ENCODE measurements at places on chromosomes 16 and 17. TPM values are rescaled to one million over a fixed set of nuclear protein-coding genes. Genes with fewer than 3 reads are reported as not detected.

Gene LLGL2
- total RNA-seq: 122 TPM

Gene MMD
- 10.9 TPM for total RNA-seq

DNA sequence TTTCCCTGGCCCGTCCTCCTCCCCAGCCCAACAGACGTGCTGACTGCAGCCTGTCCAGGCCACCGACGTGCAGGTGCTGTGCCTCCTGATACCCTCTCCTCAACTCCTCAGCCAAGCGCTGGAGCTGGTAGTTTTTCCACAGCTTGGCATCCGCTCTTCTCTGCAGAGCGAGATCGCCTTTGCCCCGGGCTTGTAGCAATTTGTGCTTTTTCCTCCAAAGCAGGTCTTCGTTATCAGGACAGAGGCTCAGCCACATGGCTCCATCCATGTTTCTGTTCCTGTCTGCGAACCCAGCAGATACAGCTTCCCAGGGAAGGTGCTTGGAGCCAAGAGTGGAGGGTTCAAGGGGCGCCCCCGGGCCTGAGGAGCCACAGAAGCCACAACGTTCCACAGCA is 10.9 kb downstream of the CEP295NL start:
- DNase-seq: no peak

Gene PPL
- 18.8 TPM for total RNA-seq

DNA sequence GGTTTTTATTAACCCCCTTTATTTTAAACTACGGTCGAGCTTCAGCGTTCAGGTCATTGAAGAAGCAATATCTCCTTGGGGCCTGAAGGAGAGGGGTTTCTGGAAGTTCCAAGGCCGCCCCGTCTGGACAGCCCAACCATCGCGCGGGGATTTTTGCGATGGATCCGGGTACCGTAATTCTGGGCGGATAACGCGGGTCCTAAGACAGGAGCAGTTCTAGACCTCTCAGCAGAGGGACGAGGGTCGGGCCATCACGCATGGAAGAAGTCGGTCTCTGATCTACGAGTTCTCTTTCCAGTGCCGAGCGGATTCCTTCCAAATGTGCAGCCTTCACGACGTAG is 3.6 kb downstream of the BORCS6 start:
- no peak for DNase-seq

GRCh38 chr17:14794961-14795360 is 470.2 kb downstream of the PMP22 start:
- no peak for DNase-seq

GRCh38 chr16:88939245-88939971 is 37.6 kb downstream of the CBFA2T3 start:
- DNase-seq: no peak

- peak; percentile 16 for DNase-seq
Observed at GRCh38 chr16:14405611-14406537, 224.2 kb downstream of the PARN start.

DNA sequence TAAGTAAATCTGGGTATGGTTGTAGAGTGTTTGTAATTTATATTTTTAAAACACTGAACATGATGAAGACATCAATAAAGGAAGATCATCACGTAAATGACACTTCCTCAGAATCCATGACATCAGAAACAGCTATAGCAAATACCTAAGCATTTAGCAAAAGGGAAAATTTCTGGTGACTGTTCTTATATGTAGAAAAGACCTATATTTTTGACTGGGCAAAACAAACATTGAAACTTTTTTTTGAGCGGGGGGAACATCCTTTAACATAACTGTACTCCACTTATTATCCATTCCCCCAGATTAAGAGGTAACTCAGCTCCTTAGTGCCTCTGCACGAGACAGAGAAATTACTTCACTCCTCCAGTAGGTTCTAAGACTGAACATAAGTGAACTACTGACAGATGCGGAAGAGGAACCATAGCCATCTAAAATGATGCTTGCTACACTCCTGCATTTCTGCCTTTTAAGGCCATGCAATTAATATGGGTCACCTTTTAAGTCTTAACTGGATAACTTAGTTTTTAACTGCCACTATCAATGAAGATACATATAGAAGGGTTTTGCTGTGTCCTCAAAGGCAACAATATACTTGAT is 9.4 kb downstream of the CRYBA1 start:
- DNase-seq: no peak

- no peak for DNase-seq
Observed at GRCh38 chr17:74951680-74952421, 16.2 kb downstream of the OTOP3 start.

- no peak for DNase-seq
Observed at GRCh38 chr16:75204410-75204758, 2.6 kb downstream of the CTRB2 start.

Gene LAT
- total RNA-seq: 0.29 TPM

GRCh38 chr17:64750891-64751677 is 89.0 kb upstream of the SMURF2 start:
- DNase-seq: no peak

Gene CCL18
- total RNA-seq: not detected

DNA sequence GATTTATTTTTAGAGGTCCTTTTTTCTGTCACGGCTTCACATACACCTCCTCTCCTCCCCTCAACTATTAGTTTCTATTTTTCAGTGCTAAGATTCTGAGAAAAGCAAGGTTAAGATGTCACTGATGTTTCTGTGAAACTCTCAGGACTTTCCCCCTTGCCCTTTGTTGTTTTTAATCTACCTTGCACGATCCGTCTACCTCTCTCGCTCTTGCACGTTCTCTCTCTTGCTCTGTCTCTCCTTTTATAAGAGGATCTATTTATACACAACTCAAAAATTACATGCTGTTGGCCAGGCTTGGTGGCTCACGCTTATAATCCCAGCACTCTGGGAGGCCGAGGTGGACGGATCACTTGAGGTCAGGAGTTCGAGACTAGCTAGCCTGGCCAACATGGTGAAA is 43.6 kb downstream of the RPA1 start:
- no peak for DNase-seq

GRCh38 chr17:74671031-74671771 is 41.5 kb downstream of the CD300LF start:
- DNase-seq: peak; percentile 63

Gene MYH11
- total RNA-seq: not detected

Gene GCGR
- not detected for total RNA-seq

DNA sequence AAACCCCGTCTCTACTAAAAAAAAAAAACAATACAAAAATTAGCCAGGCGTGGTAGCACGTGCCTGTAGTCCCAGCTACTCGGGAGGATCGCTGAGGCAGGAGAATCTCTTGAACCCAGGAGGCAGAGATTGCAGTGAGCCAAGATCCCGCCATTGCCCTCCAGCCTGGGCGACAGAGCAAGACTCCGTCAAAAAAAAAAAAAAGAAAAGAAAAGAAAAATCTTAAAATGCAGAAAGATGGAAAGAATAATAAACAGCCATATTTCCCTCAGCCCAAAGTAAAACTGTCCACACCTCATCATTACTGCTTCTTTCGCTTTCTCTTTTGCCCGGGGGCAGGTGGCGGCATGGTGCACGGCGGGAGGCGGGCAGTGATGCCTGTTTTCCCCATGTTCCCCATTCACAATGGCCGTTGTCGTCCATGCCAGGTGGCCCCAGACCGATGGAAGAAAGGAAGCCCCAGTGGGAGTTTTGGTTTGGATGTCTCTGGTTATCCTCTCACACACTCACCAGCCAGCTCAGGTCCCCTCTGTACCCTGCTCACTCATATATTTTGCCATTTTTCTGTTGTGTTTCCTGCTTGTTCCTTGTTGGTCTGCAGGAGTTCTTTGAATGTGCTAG is 37.0 kb upstream of the PEMT start:
- DNase-seq: no peak

DNA sequence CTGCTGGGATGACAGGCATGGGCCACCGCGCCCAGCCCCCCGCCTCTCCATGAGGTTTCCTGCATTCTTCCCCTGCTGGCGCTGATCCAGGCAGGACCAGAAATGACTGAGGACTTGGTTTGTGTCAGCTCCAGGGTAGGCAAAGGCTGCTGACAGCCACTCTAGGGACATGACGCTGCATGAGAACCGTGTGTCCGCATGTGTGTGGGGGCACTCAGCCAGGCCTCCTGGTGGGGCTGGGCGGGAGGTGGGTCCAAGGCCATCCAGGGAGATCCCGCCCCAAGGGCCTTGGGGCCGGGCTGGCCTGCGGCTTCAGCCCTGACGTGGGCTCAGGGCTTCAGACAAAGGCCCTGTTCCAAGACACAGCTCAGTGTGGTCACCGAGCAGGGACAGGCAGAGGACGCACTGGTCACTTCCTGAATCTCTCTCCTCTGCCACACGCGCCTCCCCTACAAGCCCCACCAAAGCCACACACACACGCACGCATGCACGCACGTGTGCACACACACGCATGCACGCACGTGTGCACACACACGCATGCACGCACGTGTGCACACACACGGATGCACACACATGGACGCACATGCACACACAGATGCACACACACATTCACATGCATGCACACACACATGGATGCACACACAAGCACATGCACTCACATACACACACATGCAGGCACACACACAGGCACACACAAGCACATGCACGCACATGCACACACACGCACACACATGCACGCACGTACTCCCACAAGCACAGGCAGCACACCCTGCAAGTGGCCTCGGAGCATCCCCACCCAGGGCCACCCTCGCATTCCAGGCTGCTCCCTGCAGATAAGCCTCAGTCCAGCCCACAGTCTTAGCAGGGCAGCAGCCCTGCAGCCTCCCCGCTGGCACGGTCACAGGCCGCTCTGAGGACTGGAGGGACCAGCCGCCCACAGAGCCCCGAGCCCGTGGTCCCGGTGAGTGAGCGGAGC is 5.3 kb upstream of the TMEM204 start:
- no peak for DNase-seq

DNA sequence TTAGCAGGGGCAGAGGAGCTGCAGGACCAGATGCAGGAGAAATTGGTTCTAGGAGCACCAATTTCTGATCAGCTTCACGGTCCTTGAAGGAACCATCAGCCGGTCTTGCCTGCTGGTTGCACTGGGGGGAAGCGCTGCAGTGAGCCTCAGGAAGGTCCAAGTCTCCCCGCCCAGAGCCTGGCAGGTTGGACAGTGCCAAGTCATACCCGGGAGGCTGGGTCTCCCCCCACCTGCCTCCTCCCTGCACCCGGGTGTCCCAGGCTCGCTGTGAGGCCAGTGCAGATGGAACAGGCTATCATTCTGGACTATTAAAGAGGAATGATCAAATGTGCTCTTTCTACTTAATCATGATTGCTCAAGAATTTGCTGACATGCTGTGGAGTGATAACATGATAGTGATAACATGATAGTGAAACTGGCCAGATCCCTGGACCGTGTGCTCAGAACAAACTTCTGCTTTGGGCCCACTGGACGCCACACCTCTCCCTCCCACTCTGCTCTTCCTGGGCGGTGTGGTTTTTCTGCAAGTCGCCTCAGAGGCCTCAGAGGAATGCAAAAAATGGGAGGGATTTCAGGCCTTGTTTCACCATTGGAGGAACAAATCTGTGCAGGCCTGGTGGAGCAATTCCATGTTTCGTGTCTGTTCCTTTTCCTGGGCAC is 236.0 kb downstream of the IRF8 start:
- no peak for DNase-seq

Gene CYB561
- total RNA-seq: 125 TPM

DNA sequence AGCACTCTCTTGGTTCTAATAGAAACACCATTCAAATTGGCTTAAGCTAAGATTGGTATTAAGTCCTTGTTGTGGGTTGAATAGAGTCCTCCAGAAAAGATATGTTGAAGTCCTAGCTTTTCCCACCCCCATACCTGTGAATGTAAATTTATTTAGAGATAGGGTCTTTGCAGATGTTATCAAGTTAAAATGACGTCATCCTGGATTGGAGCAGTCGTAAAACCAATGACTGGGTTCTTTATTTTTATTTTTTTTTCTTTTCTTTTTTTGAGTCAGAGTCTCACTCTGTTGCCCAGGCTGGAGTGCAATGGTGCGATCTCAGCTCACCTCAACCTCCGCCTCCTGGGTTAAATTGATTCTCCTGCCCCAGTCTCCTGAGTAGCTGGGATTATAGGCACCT is 658.6 kb upstream of the RBFOX1 start:
- DNase-seq: no peak

- no peak for DNase-seq
Observed at GRCh38 chr17:4221163-4221562, 42.6 kb downstream of the ANKFY1 start.

Gene RNF112
- 0.18 TPM for total RNA-seq

GRCh38 chr17:1374431-1375177 is 25.4 kb downstream of the YWHAE start:
- DNase-seq: no peak

DNA sequence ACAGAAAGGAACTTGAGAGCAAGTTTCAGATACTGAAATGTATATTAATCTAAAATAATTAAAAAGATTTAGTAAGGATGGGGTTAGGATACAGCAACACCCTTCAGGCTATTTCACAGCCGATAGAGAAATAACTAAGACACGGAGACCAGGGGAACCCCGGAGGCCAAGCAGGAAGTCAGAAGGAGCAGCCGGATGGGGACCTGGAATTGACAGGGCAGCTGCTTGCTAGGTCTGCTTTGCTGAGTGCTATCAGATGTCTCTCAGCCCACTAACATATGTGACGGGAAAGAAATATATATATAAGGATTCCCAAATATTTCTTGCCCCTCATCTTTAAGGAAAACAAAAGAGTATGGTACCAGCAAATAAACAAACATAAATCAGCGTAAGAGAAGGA is 154.1 kb upstream of the CDH5 start:
- no peak for DNase-seq

- no peak for DNase-seq
Observed at GRCh38 chr16:28202147-28202746, 9.5 kb downstream of the XPO6 start.

Gene ADORA2B
- total RNA-seq: 118 TPM

DNA sequence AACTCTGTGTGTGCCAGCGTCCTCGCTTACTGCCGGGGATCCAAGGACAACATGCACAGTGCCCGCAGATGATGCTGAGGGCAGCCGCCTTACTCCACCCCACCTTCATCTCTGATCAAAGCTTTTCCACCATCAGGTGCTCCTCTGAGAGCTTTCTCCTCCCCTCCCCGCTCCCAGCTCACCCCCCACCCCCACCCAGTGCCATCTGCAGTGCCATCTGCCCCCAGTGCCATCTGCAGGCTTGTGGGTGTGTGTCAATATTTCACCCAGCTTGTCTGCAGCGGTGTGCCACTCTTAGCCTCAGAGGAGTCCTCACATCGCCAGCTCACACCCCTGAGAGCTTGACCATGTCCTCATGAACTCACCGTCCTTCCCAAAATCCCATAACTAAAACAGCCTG is 98.2 kb upstream of the NOL11 start:
- DNase-seq: no peak

Gene RMI2
- total RNA-seq: 10.9 TPM

GRCh38 chr17:1905190-1905913 is 75.5 kb downstream of the RPA1 start:
- no peak for DNase-seq

GRCh38 chr16:28321700-28322411 is 29.5 kb downstream of the SBK1 start:
- peak; percentile 47 for DNase-seq
